ENCODE measurements at places on chromosomes 5 and 9.

DNA sequence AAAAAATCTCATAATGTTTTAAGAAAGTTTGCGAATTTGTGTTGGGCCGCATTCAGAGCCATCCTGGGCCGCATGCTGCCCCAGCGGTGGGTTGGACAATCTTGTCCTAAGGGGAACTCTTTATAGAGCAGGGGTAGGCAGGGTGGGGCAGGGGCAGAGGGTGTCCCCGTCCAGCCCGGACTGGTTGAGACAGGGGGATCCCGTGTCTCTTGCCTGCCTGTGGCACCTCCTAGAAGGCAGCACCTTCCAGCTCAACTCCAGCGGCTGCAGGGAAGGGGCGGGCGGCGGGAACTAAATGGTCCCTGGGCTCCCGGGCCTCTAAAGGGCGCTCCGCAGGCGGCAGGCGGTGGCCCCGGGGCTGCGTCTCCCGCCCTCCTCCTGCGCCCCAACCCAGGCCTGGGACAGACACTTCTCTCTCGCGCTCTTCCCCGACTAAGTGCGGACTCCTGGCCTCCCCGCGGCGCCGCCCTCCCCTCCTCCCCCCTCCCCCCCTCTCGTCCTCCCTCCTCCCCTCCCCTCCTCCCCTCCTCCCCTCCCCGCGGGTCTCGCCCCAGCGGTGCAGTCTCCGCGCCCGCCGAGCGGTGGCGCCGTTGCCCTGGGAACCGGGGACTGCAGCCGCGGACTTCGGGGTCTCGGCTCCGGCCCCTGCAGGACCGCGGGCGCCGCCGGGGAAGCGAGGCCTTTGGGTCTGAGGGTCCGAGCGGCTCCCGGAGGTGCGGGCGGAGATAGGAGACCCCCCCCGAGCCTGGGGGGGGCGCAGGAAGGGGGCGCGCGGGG lies 132.6 kb downstream of the MRPL36 start:
- DNase-seq, result peak; percentile 72

- no peak for DNase-seq
Observed at GRCh38 chr5:173334808-173335207, 6.6 kb upstream of the STC2 start.

DNA sequence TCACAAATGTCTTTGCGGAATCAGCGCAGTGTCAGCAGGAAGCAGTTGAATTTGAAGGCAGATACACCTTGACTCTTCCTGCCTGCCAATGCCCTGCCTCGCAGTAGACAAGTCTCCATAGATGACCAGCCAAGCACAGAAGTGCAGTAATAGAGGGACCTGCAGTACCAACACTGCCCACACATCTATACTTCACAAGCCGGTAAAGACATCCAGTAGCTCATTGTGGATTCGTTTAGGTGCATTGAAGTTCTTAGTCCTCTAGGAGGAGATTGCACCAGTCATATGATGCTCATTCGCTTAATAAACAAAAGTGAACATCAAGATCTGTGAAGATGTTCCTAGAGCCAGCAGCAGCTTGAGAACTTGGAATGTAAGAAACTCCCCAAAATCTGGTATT lies 7.1 kb upstream of the IFNA2 start:
- DNase-seq, result no peak

DNA sequence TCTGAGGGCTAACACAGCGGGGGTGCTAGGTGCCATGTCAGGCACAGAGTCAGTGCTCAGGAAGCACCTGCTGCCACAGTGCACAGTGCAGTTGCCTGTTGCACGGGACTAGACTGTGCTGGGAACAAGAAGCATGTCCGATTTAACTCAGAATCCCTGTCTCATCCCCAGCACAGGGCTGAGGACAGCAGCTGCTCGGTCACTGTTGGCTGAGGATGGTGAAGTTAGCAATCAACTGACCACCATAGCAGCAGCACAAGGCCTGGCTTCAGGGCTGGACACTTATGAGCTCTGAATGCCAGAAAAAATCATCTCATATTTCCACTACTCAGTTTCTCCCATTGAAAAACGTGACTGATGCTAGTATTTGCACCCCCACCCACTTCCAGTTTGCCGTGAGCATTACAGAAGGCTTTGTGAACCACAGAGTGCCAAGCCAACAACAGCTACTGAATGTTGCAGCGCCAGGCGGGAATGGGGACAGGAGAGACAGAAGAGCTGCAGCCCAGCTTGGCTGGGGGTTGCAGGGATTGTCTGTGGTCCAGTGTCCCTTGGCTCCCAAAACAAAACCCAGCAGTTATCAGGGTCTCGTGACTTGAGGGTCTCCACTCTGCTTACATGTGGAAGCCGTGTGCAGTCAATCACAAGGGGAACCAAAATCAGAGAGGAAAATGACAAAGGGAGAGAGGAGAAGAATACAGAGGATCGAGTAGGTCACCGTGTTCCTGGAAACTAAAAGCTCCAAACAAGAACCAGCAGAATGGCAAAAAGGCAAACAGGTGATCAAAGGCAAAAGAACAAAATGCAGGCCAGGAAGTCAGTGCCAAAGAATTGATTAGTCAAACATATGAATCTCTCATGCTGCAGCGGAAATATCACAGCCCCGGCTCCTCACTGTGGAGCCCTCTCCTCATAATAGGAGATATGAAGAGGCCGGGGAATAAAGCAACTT lies 155.6 kb downstream of the CRB2 start:
- no peak for DNase-seq

- DNase-seq, result no peak
Observed at GRCh38 chr5:59798862-59799667, 94.5 kb downstream of the PDE4D start.

GRCh38 chr5:142287973-142288313 lies 36.9 kb downstream of the SPRY4 start:
- DNase-seq, result no peak

- DNase-seq, result no peak
Observed at GRCh38 chr9:81455462-81456219, 233.7 kb downstream of the TLE1 start.

GRCh38 chr5:55904152-55904551 lies 53.0 kb downstream of the IL31RA start:
- DNase-seq, result no peak

- DNase-seq, result no peak
Observed at GRCh38 chr5:67065237-67065636, 131.4 kb downstream of the CD180 start.

GRCh38 chr5:78628270-78628992 lies 20.1 kb downstream of the LHFPL2 start:
- no peak for DNase-seq

DNA sequence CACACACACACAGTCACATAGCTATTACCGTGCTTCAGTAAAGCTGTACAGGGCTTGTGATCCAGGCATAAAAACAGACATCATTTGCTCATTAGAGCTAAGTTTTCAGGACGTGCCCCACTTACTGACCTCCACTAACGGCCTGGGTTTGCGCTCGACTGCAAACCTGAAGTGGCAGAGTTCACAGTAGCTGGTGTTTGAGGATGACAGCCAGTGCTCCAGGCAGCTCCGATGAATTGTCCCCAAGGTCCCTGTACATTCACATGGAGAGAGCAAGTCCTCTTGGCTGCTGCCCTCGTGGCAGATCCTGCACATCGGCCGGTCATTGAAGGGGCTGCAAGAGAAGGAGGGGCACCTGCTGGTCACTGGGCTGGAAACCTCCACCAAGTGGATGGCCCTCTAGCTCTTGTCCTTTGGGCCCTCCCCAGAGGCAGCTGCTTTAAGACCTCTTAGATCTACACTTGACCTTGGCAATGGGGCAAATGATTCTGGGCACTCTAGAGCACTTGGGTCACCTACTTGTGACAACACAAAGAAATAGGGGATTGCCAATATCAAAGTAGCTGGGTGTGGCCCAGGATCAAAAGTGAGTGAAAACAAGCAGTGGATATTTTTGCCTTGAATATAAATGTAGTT lies 115.4 kb downstream of the MARCHF3 start:
- no peak for DNase-seq

DNA sequence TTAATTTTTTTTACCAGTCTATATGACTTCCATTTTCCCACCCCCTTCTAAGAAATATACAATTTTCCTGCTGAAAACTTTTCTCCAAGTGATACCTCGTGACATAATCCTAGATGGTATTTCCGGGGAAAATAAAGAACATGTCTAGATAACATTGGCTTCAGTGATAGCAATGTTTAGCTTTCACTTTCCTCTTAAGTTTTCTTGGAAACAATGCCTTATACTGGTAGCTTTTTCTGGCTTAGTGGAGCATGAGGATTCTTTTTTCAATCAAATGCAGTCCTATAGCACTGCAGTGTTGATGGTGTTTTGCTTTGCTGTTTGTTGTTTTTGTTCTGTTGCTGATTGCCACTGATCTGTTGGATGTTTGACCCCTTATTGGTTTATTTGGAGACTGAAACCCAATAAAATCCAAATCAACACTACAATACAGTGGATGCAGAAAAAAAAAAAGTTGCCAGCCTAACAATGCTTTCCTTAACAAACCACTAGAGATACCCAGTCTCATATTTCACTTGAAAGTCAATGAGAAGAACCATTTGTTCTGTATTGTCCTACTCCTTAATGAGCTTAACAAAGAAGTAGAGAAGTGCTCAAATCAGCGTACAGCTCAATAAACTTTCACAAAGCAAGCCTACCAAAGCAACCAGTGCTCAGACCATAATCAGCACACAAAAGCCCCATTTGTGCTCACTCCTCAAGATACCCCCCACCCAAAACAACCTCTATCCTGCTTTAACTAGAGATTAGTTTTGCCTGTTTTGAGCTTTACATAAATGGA lies 74.2 kb upstream of the GRAMD2B start:
- no peak for DNase-seq

DNA sequence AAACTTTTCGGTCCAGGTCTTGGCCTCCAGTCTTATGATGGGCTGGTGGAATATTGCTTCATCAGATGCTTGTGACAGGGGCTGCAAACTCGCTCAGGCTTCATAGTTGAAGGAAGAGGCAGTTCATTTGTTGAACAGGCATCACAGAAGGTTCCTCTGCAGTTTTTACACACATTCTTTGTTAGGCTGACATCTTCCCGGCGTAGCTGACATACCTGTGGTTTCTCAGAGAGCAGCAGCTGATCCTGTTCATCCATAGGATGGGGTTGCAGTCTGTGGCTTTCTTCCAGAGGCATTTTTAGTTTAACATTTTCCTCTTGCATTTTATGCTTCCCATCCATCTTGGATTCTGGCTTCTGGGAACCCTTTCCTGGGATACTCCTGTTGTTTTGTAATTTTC lies 1255.2 kb downstream of the EFNA5 start:
- DNase-seq, result no peak

DNA sequence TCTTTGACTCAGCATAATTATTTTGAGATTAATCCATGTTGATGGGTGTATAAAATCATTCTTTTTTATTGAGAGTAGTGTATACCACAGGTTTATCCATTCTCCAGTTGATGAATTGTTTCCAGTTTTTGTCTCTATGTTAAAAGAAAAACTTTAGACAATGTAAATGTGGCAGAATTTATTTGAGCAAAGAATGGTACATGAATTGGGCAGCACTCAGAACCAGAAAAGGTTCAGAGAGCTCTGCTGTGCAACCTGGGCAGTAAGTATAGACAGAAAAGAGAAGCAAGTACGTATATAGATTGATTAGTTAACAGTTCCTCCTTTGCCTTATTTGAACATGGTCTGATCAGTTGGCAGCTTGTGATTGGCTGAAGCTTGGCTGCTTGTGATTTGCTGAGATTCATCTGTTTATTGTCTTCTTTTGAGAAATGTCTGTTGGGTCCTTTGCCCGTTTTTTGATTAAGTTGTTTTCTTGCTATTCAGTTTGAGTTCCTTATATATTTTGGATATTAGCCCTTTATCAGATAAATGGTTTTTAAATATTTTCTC lies 41.4 kb downstream of the CDC42SE2 start:
- no peak for DNase-seq

DNA sequence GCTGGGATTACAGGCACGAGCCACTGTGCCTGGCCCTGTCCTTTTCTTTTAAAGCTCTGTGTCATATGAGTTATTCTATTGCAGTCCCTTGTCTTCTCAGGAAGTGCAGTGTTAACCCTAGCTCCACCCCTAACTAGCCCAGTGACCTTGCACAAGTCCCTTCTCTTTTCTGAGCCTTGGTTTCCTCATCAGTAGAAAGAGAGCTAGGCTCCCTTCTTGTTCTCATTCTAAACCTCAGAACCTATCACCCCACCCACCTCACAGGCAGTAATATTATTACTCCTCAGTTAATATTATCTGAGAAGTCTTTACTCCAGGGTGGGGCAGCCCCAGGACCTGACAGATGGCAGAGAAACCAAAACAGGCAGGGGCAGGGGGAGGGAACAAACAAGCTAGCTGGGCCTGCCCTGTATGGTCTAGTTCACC lies 7.2 kb downstream of the CYFIP2 start:
- DNase-seq, result no peak

- DNase-seq, result no peak
Observed at GRCh38 chr5:96141749-96142148, 180.1 kb upstream of the ELL2 start.

DNA sequence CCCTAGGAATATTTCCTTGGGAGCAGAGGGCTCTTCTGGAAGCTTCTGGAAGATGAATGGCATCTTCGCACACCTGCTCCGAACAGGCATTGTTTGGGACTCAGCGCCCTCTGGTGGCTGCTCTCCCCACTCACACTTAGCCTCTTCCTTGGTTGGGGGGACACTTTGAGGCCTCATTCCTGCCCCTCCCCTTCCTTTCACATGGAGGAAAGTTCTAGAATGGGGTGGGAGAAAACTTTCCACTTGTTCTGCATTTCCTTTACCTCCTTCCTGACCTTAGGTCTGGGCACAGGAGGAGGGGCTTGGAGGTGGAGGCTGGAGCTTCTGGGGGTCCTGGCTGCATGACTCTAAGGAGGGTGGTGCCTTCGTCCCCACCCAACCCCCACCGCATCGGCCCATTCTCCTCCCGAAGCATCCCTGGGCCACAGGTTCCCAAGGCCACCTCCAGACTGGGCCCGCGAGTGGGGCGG lies 19.3 kb upstream of the SMIM32 start:
- DNase-seq, result peak; percentile 64

GRCh38 chr9:72464857-72465592 lies 56.4 kb upstream of the TMC1 start:
- DNase-seq, result no peak

- no peak for DNase-seq
Observed at GRCh38 chr5:166166071-166166470, 2125.4 kb upstream of the WWC1 start.

DNA sequence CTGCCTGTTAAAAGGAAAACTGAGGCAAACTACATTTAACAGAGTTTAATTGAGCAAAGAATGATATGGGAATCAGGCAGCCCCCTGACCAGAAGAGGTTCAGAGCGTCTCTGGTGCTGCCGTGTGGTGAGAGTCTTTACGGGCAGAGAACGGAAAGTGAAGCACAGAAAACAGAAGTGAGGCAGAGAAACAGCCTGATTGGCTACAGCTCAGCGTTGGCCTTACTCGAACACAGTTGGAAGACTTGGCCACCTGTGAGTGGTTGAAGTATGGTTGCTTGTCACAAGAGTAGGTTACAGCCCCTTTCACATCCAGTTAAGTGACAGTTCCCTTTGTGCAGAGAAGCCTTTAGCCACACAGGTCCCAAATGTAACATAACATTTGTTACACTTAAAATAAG lies 16.9 kb upstream of the FBP1 start:
- no peak for DNase-seq

- DNase-seq, result no peak
Observed at GRCh38 chr9:129595311-129595741, 25.6 kb downstream of the C9orf50 start.

GRCh38 chr9:4167079-4167671 lies 132.7 kb downstream of the GLIS3 start:
- DNase-seq, result no peak

- no peak for DNase-seq
Observed at GRCh38 chr5:138305797-138306196, 25.8 kb downstream of the CDC25C start.

GRCh38 chr5:82165740-82166530 lies 112.2 kb downstream of the RPS23 start:
- DNase-seq, result no peak

Measured in activated naive CD8-positive, alpha-beta T cell treated with anti-CD3 and anti-CD28 coated beads, Interleukin-2, amount 10 ng/mL, durations not matched to agents 7 days and 5 days (primary cell).